Stimulated activated CD4-positive, alpha-beta T cell treated with anti-CD3 and anti-CD28 coated beads, TNF-alpha, amount 100 ng/mL, for 48 hours (primary cell): ENCODE measurements at places on chromosomes 2 and 18.

GRCh38 chr18:69935319-69936190, 12.1 kb downstream of the CD226 start:
- DNase-seq = peak; percentile 67

GRCh38 chr2:42369532-42370229, 8.7 kb upstream of the COX7A2L start:
- DNase-seq = no peak

DNA sequence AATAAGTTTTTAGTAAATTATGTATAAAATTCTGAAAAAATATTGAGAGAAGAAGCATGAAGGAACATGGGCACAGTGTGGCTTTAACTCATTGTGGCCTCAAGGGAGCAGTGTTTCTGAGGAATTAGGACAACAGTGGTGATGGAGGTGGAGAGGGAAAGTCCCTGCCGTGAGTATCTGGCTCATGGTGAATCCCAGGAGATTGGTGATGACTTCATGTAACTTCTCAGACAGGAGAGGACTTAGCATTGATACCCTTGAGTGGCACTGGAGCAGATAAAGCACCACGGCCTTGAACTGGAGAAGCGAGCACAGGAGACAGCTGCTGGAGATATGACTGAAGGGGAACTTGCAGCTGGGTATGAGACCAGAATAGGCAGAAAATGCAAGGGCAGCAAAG, 35.0 kb upstream of the LRP1B start:
- no peak for DNase-seq

DNA sequence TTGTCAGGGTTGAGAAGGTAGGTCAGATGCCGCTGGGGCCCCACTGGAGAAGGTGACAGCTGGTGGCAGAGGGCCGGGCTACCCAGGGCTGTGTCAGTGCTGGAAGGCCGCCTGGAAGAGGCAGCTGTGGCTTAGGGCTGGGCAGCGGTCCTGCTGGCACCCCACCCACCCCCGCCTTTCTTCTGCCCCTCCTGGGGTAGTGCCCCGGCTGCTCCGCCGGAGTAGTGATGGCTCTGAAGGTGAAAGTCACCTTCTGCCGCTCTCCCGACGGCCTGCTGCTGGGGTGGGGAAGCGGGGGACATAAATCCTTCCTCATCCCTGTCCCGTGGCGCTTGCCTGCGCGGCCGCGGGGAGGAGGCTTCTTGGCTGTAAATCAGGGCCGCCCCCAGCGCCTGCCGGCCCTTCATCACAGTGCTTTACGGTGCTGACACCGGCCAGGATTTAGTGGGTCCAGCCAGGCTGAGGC, 332.2 kb downstream of the DYSF start:
- no peak for DNase-seq

GRCh38 chr2:67938053-67938452, 124.8 kb downstream of the C1D start:
- DNase-seq = no peak

DNA sequence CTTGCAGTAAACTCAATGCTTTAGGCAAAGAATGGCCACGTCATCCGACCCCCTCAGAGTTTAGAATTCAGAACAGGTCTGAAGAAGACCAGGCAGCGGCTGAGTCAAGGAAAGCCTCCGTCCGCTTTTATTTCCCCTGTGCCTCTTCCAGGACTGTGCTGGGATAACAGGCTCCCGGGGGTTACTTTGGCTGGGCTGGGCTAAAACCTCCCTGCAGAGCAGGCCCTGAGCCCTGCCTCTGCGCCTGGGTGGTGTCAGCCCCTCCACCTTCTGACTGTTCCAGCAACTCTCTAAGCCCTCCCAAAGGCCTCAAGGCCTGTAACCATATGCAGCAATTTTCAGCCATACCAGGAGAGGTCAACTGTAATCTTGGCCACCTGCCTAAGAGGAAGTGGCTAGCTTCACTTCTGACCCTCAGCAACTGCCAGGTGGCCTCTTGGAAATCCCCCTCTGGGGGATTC, 166.5 kb downstream of the RPIA start:
- DNase-seq = no peak

GRCh38 chr2:59237311-59237710, 996.2 kb upstream of the FANCL start:
- no peak for DNase-seq

GRCh38 chr2:85431570-85432205, 13.2 kb downstream of the SH2D6 start:
- DNase-seq = no peak

DNA sequence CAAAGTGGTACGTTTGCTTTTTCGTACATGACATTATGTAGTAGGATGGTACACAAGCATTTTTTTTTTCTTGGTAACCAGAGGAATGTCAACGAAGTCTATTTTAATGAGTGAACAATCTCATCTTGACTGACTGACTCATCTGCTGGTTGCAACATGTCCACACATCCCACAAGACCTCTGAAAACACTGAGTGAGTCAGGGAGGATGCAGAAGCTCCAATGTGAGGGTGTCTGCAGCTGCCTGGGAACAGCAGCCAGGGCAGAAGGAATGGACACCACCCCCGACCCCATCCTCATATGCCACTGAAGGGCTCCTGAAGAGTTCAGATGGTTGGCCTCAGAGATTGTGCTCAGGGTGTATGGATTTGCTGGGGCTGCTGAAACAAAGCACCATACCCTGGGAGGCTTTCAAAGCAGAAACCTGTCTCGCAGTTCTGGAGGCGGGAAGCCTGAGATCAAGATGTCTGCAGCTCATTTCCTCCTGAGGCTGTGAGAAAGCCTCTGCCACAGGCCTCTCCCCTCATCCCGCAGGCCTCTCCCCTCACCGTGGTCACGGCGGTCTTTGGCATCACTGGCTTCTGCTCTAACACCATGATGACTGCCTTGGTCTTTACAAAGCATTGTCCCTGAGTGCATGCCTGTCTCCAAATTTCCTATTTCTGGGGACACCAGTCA, 124.6 kb downstream of the LRATD1 start:
- DNase-seq = no peak

- DNase-seq = no peak
Observed at GRCh38 chr2:141933226-141933625, 197.6 kb downstream of the LRP1B start.

DNA sequence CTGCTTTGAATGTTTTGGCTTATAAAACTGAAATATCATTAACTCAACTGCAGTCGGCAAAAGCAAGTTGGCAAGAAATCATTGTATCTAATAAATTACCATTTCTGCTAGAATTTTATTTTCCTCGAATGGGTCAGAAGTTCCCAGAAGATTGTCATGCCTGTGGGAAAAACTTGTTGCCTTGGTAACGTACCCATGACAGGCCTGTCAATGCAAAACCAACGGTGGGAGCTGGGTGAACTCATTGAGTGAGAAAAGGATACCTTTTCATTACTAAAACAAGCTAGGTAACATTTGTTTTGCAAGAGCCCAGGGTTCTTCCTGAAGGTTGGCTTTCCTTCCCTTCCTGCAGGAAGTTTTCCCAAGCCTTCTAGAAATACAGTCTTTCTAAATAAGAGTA, 9.5 kb downstream of the PLB1 start:
- DNase-seq = no peak
